ENCODE measurements at places on chromosomes 16 and 17.

- DNase-seq = no peak
Observed at GRCh38 chr17:17816240-17816814, 20.5 kb downstream of the SREBF1 start.

GRCh38 chr16:67243481-67243880, 3.8 kb downstream of the FHOD1 start:
- no peak for DNase-seq

GRCh38 chr16:81647527-81647926, 131.6 kb upstream of the PLCG2 start:
- no peak for DNase-seq

- no peak for DNase-seq
Observed at GRCh38 chr17:7238420-7239090, 702 bp downstream of the PHF23 start.

- DNase-seq = no peak
Observed at GRCh38 chr16:58732545-58733247, 1.4 kb downstream of the GOT2 start.

DNA sequence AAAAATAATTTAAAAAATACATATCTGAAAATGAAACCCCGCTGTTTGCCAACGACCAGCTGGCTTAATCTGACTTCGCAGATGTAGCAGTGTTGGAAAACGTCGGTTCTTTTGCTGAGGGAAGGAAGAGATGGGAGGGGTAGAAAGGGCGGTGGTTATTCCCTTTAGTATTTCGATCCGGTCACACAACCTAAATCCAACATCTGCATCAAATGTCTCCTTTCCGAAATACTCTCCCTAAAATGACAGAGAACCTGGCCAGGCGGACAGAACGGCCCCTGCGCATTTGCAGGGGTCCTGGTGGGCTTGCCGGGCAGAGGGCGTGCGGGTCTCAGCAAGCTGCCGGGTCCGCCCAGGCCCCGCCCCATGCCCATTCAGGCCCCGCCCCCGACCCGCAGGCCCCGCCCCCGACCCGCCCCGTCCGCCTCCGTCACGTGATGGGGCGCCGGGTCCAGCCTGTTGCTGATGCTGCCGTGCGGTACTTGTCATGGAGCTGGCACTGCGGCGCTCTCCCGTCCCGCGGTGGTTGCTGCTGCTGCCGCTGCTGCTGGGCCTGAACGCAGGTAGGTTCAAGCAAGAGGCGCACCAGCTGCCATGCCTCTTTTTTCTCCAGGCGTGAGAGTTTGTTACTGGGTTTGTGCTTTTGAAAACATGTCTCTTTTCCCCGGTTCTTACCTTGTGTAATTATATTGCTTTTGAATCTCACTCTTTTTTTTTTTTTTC, at the start of gene SCPEP1:
Gene SCPEP1, plus strand, starts transcription at position 459 of the 723 bp plus-strand sequence. Its CDS starts 29 bp downstream, at position 488.
- peak; percentile 45 for DNase-seq

DNA sequence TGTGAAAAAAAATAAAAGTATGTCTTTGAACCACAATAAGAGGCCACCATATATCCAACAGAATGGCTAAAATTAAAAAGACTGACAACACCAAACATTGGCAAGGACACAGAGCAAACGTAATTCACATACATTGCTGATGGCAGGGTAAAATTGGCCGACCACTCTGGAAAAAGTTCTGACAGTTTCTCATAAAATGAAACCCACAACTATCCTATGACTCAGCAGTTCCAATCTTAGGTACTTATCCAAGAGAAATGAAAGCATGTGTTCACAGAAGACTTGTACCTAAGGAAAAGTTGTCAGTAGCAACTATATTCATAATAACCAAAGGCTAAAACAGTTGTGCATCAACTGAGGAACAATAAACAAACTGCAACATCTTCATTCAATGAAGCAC, 357.3 kb upstream of the XYLT1 start:
- DNase-seq = no peak

GRCh38 chr16:22727285-22728166, 86.4 kb upstream of the HS3ST2 start:
- DNase-seq = no peak

DNA sequence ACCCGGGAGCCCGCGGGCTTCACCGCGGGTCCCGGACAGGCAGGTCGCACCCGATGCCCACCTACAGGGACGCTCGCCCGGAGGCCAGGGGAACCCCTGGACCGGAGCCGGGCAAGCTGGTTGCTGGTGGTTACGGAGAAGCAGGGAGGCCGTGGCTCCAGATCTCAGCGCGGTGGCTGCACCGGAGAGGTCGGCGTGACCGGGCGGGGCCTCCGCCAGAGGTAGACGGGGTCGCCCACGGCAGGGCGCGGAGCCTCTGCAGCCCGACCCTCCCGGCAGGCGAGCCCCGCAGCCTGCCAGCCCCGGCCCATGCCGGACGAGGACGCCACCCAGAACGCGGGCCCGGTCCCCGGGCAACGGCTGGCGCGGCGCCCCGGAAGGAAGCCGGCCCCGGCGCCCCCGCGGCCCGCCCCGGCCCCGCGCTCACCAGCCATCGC, 341 bp downstream of the PCYT2 start:
- no peak for DNase-seq

GRCh38 chr17:20225162-20226115, 216.3 kb downstream of the SPECC1 start:
- DNase-seq = no peak

DNA sequence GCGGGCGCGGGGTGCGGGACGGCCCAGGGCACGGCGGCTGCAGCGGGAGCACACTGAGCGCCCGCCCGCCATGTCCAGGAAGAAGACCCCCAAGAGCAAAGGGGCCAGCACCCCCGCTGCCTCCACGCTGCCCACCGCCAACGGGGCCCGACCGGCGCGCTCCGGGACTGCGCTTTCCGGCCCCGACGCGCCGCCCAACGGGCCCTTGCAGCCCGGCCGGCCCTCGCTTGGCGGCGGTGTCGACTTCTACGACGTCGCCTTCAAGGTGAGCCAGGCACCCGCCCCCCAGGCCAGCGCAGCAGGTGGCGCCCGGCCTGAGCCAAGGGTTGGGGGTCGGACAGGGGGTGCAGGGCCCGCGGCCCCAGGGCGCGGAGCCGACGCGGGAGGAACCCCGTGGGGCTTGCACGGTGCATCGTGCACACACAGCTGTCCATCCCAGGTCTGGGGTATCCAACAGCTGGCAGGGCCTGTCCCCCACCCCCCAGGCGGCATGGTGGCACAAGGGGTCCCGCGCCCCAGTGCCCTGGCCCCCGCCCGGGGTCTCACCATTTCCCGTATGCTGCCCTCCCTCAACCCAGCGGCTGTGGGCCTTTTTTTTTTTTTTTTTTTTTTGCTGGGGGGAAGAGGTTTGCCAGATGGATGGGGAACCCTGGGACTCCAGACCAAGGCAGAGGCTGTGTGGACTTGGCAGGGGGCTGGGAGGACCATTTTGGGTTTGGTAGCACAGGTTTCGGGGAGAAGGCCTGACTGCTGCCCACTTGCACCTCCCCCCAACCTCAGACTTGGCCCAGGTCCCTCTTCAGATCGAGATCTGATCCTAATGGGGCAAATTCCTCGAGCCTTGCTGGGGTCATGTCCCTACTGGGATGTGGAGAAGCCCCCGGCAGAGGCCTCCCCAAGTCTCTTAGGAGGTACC, 547 bp downstream of the RAB26 start:
- DNase-seq = no peak

- DNase-seq = peak; percentile 69
Observed at GRCh38 chr17:42744806-42745617, at the start of gene EZH1. Gene EZH1 (minus strand): TSS chr17:42745040. CDS start chr17:42728941, 16,099 bp downstream.

- DNase-seq = no peak
Observed at GRCh38 chr17:78986048-78986648, 6.4 kb upstream of the LGALS3BP start.

- DNase-seq = no peak
Observed at GRCh38 chr17:83081684-83082201, 2.3 kb downstream of the METRNL start.

DNA sequence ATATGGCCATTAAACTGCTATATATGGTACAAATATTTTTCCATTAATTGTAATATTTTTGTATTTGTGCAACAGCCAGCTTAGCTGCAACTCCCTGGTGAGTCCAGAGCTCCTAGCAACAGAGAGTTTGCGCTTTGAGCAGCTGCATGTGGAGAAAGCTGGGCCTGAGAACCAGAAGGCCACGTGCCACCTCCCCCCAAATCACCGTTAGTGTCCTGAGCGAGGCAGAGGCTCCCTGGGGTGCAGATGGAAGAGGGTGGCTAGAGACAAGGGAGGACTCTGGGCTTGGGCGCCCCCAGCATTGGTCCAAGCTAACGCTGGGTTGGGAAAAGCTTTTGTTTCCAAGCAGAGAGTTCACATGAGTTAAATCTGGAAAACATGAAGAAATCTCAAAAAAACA, 41.6 kb downstream of the HSBP1 start:
- no peak for DNase-seq

- peak; percentile 39 for DNase-seq
Observed at GRCh38 chr17:7838090-7839075, 4.4 kb downstream of the KDM6B start.

DNA sequence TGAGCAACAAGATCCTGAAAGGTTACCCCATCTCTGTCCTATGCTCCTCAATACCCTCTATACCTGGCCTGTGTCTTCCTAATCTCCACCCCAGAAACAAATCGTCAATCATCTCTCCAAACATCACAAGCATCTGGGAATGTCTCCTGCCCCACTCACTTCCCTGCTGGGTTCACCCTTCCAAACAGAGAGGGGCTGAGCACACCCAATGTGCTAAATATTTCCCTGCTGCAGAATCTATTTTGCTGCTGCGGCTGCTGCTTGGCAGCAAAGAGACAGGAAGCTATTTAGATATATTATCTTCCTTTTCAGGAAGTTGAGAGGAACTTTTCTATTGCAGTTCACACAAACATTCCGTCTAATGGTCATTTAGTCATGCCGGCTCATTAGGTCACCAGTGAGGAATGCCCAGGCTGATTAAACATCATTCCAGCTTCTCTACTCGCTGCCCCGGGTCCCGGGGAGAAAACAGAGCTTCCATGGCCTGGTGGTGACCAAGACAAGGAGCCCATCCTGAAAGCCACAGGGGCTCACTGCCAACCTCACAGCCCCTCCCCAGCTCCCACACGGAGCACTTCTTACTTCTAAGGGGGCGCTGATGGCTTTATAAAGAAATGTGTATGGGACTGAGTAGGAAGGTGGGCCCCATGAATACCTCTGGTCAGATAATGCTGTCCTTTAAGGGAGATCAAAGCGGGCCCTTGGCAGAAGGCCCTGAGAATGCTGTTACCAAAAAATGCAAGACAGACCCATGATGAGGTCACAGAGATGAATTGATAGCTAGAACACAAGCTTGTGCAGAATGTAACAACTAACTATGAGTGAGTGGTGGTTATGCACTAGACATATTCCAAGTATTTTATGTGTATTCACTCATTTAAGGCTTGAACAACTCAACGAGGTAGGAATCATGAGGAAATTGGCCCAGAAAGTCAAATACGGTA, 218.3 kb downstream of the SOX9 start:
- DNase-seq = no peak

DNA sequence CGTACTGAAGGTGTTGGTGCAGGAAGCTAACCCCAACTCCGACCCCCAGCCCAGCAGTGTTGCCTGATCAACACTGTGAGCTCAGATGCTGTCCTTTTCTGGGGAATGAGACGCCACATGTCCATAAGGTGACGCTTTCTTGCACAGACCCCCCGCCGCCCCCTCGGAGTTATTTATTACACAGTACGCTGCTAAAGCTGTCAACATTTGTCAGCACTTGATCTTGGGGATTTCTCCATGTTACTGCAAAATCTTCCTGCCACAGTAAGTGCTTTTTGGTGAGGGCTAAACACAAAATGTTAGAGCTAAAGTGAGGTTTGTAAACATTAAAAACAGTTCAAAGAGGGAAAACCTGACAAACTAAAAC, 15.9 kb downstream of the CMTM3 start:
- DNase-seq = no peak

DNA sequence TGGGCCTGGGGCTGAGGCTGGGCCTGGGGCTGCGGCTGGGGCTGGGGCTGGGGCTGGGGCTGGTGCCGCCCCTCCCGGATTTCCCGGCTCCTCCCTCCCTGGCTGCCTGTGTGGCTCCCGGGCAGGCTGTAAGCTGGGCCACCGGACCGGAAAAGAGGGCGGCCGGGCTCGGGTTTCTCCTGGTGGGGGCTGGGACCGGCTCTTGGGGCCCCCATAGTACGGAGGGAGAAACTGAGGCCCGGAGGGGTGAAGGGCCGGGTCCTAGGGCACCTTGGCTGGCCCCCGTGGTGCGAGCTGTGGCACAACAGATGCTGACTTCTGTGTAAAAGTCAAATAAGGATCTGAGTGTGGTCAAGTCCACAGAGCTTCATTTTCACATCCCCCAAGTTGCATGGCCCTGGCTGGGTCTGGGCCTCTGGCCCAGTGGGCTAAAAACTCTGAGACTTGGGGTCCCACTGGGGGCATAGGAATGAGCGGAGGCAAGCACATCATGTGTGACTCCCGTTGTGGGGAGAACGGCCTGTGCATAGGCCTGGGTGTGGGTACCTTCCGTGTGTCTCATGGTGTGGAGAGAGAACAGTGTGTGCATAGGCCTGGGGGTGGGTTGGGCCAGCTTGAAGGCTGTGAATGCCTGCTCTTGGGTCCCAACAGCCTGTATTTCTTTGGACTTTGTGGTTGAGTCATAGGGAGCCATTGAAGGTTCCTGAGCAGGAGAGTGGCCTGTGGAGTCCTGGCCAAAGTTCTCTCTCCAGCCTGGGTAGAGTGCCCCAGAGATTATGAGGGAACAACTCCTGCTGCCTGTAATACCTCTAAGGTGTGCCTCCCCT, 123.9 kb upstream of the CIBAR2 start:
- DNase-seq = no peak

DNA sequence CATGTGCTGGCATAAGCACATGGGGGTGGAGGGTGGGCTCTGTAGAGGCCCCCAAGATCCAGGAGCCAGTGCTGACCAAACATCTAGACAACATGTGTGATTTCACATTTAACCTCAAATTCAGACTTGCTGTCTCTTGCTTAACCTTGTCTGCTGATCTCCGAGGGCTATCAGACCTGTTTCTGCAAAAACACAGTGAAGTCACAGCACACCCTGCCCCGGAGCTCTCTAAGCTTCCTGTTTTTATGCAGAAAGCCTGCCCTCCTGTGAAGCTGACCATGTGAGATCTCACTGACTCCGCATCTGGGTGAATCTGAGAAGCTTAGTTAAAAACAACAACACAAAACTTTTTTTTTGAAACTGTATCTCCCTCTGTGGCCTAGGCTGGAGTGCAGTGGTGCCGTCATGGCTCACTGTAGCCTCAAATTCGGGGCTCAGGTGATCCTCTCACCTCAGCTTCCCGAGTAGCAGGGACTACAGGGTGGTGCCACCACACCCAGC, 6.6 kb upstream of the DPEP2 start:
- peak; percentile 46 for DNase-seq

- DNase-seq = no peak
Observed at GRCh38 chr16:81676066-81676882, 102.8 kb upstream of the PLCG2 start.

- DNase-seq = no peak
Observed at GRCh38 chr17:81831957-81832607, 1.0 kb downstream of the MCRIP1 start.

GRCh38 chr16:75420987-75421819, 12.1 kb downstream of the CFDP1 start:
- no peak for DNase-seq

GRCh38 chr17:50062293-50063243, 6.7 kb downstream of the ITGA3 start:
- DNase-seq = no peak

Data from bone marrow (tissue), 2 donors.